ENCODE measurements at places on chromosomes 2 and 18. TPM values are rescaled to one million over a fixed set of nuclear protein-coding genes. Genes with fewer than 3 reads are reported as not detected.

DNA sequence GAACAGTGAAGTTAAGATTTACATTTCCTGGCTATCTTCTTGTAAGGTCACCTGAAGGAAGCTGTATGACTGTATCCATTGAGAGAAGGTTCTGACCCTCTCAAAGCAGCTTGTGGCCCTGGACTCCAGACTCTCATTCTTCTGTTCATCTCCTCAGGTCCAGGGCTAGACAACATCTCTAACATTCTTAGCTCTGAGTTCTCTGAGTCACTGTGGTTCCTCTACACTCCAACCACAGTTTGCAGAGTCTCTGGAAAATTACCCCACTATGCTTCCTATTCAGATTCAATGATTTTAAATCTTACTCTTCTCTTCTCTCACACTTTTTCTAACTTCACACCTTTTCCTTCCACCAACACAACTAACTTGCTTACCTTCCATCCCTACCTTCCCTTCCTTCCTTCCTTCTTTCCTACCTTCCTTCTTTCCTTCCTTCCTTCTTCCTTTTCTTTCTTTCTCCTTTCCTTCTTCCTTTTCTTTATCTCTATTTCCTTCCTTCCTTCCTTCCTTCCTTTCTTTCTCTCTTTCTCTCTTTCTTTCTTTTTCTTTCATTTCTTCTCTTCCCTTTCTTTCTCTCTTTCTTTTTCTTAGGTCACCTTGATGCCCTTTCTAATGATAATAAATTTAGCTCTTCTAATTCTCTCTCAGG lies 824.3 kb upstream of the ZEB2 start:
- no peak overlapping the region for H3K27ac ChIP-seq
- no peaks in the 10 kb centered on the region for H3K36me3 ChIP-seq
- no peak overlapping the region for H3K4me3 ChIP-seq
- no peaks in the 10 kb centered on the region for H3K27me3 ChIP-seq
- no peaks in the 10 kb centered on the region for H3K4me1 ChIP-seq

MAP3K19 gene
- polyA plus RNA-seq: not detected

DNA sequence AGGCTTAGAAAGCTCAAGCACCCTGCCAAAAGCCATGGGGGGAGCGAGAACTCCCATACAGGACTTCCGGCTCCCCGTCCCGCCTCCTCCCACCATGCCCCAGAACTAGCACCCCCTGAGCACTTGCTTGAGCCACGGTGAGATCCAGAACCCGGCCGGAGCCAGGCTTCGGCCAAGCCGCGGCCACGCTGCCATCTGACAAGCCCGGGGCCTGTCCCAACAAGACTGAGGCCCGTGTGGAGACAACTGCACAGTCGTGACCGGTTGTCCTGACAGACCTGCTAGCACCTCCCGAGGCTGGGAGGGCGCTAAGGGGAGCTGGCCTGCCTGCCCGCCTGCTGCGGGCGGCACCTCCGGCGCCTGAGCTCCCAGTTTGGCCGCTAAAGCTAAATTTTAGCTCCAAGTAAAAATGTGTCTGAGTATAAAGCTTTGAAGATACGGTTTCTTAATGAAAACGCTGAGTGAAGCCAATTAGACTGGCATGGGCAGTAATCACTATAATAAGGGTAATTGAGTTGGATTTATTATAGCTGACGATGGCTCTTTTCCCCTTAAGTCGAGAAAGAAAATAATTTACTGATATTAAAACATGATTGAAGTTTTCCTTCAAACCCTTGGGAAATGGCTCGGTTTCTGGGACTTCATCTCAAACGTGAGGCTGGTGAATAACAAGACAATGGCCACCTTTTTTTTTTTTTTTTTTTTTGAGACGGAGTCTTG lies 78.3 kb upstream of the ODC1 start:
- no peak overlapping the region for H3K4me3 ChIP-seq
- no peaks in the 10 kb centered on the region for H3K4me1 ChIP-seq
- H3K36me3 ChIP-seq: no peaks in the 10 kb centered on the region
- H3K27me3 ChIP-seq: no peaks in the 10 kb centered on the region
- DNase-seq: no peak

ABCB11 gene
- polyA plus RNA-seq: not detected

IL36B gene
- polyA plus RNA-seq: not detected

GRCh38 chr2:184357033-184357432 lies 241.3 kb upstream of the ZNF804A start:
- no peak overlapping the region for H3K27ac ChIP-seq
- H3K4me1 ChIP-seq: no peaks in the 10 kb centered on the region
- no peaks in the 10 kb centered on the region for H3K36me3 ChIP-seq

- H3K4me3 ChIP-seq: no peak overlapping the region
- no peaks in the 10 kb centered on the region for H3K4me1 ChIP-seq
- H3K27me3 ChIP-seq: no peaks in the 10 kb centered on the region
- H3K36me3 ChIP-seq: no peaks in the 10 kb centered on the region
- no peak for DNase-seq
These were observed 5.9 kb upstream of the FHL2 start for GRCh38 chr2:105404736-105405135.

SLC4A3 gene
- not detected for polyA plus RNA-seq

SERPINB4 gene
- not detected for polyA plus RNA-seq

ARHGEF4 gene
- polyA plus RNA-seq: 2.6 TPM

GRCh38 chr2:189511210-189511959 lies 69.2 kb downstream of the SLC40A1 start:
- H3K27ac ChIP-seq: no peak overlapping the region
- DNase-seq: no peak
- no peaks in the 10 kb centered on the region for H3K27me3 ChIP-seq
- H3K4me3 ChIP-seq: no peak overlapping the region
- H3K4me1 ChIP-seq: no peaks in the 10 kb centered on the region

GRCh38 chr2:108616318-108616717 lies 82.0 kb downstream of the LIMS1 start:
- H3K27me3 ChIP-seq: no peaks in the 10 kb centered on the region
- no peaks in the 10 kb centered on the region for H3K36me3 ChIP-seq
- no peak for DNase-seq
- H3K4me1 ChIP-seq: peaks cover 38% of the 10 kb centered on the region
- H3K27ac ChIP-seq: no peak overlapping the region

DNA sequence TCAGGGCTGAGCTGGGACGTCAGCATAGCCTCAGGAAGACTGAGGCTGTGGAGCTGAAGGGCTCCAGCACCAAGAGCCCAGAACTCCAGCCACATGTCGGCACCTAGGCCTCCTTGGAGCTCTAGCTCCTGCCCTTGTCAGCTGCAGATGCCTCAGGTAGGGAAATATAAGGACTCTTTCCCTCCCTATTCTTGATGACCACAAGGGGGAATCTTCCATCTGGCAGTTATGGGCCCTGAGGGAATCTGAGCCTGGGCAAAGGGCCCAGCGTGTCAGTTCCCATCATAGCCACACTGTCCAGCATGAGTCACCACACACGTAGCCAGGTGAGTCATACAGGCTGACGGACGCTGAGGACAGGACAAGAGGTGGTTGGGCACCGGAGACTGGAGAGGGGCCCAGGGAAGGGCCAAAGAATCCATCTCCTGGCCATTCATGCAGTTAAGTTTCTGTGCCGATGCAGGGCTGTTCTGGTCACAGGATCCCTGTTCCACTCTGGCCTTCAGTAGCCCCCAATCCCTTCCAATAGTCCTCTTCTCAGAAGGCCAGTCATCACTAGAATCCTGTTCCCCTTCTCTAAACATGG lies 1.8 kb downstream of the MPV17 start:
- H3K27me3 ChIP-seq: no peaks in the 10 kb centered on the region
- H3K4me1 ChIP-seq: peaks cover 22% of the 10 kb centered on the region
- H3K27ac ChIP-seq: no peak overlapping the region
- H3K36me3 ChIP-seq: no peaks in the 10 kb centered on the region
- DNase-seq: no peak

DNA sequence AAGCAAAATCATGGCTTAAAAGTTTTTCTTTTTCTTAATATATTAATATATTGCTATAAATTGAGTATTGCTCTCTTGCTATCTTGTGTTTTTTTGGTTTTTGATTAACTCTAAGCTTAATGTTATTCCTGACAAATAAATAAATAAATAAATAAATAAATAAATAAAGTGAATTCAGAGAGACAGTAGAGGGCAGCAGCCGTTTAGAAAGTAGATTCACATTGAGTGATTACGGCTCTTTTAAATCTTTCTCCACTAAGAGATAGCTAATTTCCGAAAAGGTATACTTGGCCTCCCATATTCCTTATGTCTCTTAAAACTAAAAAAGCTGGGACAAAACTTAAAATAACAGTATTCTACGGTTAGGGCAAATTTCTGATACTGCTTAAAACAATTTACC lies 34.3 kb downstream of the MSH2 start:
- no peak overlapping the region for H3K27ac ChIP-seq
- H3K36me3 ChIP-seq: peaks cover 7% of the 10 kb centered on the region
- H3K4me1 ChIP-seq: no peaks in the 10 kb centered on the region

- H3K36me3 ChIP-seq: no peaks in the 10 kb centered on the region
- H3K4me1 ChIP-seq: no peaks in the 10 kb centered on the region
- no peak for DNase-seq
- no peak overlapping the region for H3K27ac ChIP-seq
- no peak overlapping the region for H3K4me3 ChIP-seq
These were observed 94.1 kb downstream of the GBX2 start for GRCh38 chr2:236073867-236074655.

BMP10 gene
- not detected for polyA plus RNA-seq

SEPTIN2 gene
- 134 TPM for polyA plus RNA-seq

DNA sequence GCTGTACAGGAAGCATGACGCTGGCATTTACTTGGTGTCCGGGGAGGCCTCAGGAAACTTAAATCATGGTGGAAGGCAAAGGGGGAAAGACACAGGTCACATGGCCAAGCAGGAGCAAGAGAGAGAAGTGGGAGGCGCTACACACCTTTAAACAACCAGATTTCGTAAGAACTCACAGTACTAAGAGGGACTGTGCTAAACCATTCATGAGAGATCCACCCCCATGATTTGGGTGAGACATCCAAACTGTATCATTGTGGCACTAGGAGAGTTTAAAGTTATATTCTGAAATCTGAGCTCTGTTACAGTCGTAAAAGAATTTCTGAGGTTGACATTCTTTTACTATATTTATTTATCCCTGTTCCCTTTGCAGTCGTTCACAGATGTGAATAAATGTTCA lies 116.6 kb downstream of the ICA1L start:
- H3K36me3 ChIP-seq: no peaks in the 10 kb centered on the region
- H3K27ac ChIP-seq: no peak overlapping the region
- H3K4me1 ChIP-seq: peaks cover 17% of the 10 kb centered on the region

GRCh38 chr2:69191634-69192033 lies 178.7 kb downstream of the ANTXR1 start:
- no peaks in the 10 kb centered on the region for H3K4me1 ChIP-seq
- H3K36me3 ChIP-seq: no peaks in the 10 kb centered on the region
- no peak overlapping the region for H3K27ac ChIP-seq
- H3K4me3 ChIP-seq: no peak overlapping the region
- H3K27me3 ChIP-seq: no peaks in the 10 kb centered on the region

REG3A gene
- polyA plus RNA-seq: not detected

C2orf80 gene
- not detected for polyA plus RNA-seq

- H3K4me1 ChIP-seq: no peaks in the 10 kb centered on the region
- H3K27ac ChIP-seq: no peak overlapping the region
- DNase-seq: no peak
- H3K36me3 ChIP-seq: no peaks in the 10 kb centered on the region
- H3K4me3 ChIP-seq: no peak overlapping the region
These were observed 307.7 kb downstream of the STK39 start for GRCh38 chr2:167939514-167940345.

Measured in naive thymus-derived CD4-positive, alpha-beta T cell (primary cell).